Stomach (tissue), 19 donors: ENCODE measurements at places on chromosomes 2 and 18. TPM values are rescaled to one million over a fixed set of nuclear protein-coding genes. Genes with fewer than 3 reads are reported as not detected.

PRSS56 gene
- not detected for total RNA-seq

RTP5 gene
- not detected for total RNA-seq

NXPH2 gene
- 1.1 TPM for total RNA-seq

ANTXR1 gene
- total RNA-seq, result 32.5 TPM

C2orf81 gene
- total RNA-seq, result 2.7 TPM

DNAJC5G gene
- total RNA-seq, result not detected

DOK6 gene
- total RNA-seq, result 1.2 TPM

TRIB2 gene
- total RNA-seq, result 91.0 TPM

SPDYA gene
- not detected for total RNA-seq

CNTNAP5 gene
- not detected for total RNA-seq

GRCh38 chr2:5392658-5393057 is 299.5 kb upstream of the SOX11 start:
- DNase-seq, result no peak

DNA sequence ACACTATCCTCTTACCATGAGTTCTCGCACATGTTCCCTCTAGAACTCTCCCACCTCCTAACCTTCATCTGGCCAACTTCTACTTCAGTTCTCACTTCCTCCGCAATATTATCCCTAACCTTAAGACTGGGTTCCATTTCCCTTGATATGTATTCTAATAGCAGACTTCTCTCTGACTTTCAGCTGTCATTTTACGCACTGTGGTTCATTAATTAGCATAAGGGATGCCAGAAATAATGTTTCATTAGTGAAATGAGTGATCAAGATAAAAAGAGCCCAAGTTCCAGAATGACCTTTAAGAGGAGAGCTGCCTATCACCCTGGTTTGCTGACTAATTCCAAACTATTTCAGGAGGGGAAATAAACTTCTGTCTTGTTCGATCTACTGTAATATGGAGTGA is 108.6 kb upstream of the CCDC150 start:
- DNase-seq, result no peak

DNA sequence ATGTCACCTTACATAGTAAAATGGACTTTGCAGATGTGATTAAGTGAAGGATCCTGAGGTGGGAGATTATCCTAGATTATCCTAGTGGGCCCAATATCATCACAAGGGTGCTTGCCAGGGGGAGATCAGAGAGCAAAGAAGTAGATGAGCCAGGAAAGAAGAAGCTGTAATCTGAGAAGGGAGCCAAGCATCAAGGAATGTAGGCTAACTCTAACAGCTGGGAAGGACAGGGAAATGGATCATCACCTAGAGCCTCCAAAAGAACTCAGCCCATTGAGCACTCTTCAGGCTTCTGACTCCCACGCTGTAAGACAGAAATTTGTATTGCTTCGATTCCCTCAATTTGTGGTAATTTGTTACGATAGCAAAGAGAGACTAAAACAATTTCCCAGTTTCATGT is 309.9 kb downstream of the LRP1B start:
- no peak for DNase-seq

- DNase-seq, result no peak
Observed at GRCh38 chr2:194151231-194151630, 1505.8 kb upstream of the SLC39A10 start.

DNA sequence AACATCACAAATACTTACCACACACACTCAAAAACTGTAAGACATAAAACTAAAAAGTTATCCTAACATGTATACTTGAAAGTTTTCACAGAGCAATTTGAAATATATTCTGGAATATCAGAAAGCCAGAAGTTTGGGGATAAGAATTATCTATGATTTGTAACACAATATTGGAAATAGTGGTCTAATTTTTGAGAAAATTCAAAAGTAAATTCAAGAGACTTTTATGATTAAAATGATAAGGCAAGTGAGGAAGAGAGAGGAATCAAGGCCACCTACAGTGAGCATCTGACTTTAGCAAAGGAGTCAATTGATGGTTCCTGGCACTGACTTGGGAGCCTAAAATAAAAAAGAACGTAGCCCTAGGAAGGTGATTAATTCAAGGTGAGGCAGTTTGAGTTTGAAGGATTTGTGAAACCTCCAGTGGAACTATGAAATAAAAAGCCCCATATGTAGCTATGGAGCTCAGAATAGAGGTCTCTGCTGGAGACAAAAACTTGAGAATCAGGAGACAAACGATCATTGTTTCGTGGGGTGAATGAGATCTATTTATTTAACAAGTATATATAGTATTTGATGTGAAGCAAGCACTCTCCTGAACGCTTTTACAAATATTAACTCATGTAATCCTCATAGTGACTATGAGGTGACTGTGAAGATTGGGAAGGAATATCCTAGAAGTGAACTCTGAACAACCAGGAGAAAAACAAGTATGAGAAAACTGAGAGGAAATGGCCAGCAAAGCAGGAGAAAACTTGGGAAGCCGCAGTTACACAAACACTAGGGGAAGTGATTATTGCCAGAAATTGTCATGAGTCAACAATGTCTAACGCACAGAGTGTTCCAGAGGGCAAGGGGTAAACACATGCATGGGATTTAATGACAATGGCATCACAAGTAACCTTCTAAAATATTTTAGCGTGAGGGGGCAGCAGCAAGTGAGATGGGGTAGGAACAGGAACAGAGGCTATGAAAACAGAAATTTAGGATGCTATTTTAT is 12.8 kb downstream of the TFPI start:
- peak; percentile 52 for DNase-seq

DNA sequence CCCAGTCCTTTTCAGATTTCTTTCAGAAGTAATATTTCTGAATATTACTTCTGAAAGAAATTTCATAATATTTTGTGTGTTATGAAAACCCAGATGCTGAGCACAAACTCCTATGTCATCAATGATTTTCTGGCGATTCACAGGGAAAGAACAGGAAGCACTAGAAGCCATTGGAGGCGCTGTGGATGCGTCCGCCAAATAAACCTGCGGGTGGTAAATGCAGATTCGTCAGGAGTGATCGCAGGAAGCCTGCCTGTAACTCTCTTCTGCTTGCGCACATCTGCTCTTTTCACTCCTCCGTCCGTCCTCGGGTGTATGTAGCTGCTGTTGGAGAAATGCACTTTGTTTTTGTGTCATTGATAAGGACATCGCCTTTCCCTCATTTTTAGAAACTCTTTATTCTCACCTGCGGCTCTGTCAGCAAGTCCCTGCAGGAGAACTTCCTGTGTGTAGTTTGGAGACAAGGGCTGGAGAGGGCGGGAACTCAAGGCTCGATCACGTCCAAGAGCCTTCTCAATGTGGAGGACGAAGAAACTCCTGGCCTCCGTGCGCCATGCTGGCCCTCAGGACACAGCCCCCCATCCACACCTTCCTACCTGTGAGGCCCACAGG is 483.8 kb downstream of the GALR1 start:
- no peak for DNase-seq

GRCh38 chr2:117128461-117128860 is 686.0 kb upstream of the DDX18 start:
- no peak for DNase-seq

- no peak for DNase-seq
Observed at GRCh38 chr2:106197878-106198277, 3.8 kb upstream of the UXS1 start.

GRCh38 chr2:160647967-160648685 is 154.5 kb upstream of the RBMS1 start:
- DNase-seq, result no peak

DNA sequence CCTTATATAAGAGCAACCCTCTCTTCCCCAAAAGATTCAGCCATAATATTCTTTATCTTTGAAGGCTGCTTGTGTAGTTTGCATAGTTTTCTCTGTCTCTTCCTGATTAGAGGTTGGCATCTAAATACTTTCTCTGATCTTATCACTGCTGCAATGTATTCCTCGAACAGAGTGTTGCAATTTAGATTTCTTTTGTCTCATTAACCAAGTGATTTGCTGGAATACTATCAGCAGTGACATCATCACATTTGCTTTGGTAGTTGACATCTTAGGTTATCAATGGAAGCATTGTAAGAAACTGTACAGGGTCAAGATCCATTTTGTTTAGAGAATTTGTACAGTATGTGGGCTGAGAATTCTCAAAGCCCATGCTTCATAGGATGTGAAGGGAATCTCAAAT is 72.0 kb upstream of the NEUROD1 start:
- DNase-seq, result no peak

GRCh38 chr2:186042207-186043028 is 303.8 kb downstream of the FSIP2 start:
- DNase-seq, result no peak

DNA sequence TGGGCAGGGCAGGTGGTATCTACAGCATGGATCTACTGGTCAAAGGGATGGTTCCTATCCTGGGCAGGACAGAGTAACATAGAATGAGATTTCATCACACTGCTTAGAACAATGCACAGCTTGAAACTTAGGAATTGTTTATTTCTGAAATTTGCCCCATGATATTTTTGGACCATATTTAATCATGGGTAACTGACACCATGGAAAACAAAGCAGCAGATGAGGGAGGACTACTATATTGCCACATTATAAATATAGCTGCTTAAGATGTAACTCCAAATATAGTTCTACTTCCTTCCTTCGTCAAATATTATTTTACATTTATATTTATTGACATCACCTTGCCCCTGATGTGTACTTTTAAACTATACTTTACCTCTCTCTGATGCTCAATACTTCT is 254.7 kb downstream of the PTPRM start:
- no peak for DNase-seq

DNA sequence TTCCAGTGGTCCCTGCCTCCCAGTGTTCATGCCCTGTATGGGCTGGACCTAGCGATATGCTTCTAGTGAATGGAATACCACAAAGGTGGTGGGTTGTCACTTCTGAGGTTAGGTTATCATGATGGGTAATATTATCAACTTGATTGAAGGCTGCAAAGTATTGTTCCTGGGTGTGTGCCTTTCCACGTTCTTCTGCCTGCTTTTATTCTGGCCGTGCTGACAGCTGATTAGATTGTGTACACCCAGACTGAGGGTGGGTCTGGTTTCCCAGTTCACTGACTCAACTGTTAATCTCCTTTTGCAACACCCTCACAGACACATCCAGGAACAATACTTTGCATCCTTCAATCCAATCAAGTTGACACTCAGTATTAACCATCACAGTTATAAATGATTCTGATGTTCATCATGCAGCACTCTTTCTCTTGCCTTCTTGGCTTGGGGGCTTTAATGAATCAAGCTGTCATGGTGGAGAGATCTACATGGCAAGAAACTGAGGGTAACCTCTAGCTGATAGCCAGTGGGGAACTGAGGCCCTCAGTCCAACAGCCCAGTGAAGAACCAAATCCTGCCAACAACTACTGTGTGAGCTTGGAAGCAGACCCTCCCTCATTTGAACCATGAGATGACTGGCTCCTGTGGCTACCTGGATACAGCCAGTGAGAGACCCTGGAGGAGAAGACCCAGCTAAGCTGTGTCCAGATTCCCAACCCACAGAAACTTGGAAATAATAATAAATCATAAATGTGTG is 63.0 kb upstream of the CELF4 start:
- DNase-seq, result no peak

GRCh38 chr18:56473400-56474024 is 164.9 kb downstream of the TXNL1 start:
- DNase-seq, result no peak

DNA sequence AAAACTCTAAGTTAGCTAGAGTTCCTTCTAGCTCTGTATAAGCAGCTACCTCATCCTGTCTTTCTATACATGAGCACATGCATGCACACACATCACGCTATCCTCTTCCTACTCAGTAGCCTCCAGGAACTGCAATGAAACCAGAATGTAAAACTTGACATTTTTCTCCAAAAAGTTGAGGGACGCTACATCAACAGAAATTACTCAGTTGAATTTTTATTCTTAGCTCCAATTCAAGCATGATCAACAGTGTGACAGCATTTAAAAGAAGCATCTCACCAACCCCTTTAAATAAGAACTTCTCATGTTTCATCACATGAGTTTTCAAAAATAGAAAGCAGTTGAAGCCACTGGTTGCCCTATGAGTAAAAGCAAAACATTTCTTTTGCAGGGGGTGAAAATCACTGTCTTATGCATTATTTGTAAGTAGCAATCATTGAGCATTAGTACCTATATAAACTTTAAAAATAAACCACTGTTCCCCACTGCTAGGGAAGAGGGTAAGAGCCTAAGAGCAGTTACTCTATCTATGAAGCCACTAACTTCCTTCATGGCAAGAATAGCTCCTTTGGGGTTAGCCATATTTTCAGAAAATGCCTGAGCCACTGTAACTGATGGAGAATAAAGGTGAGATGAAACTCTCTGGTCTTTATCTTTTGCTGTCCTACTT is 77.9 kb upstream of the ARL5A start:
- no peak for DNase-seq

DNA sequence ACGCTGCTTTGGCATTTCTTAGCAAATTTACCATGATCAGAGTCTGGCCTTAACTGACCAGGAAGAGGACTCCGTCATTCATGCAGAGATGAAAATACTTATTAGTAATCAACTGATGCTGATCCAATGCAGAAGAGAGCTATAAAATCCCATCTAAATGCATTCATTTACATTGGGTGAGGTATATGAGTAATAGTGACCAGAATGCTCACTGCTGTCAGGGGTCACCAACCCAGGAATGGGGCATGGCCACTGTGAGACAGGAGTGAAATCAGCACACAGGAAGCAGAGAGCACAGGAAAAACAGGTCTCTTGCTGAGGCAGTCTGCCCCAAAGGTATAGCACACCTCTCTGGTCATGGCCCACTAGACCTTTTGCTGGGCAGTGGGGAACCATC is 68.1 kb upstream of the TMEM247 start:
- no peak for DNase-seq
